Stimulated activated CD8-positive, alpha-beta memory T cell treated with anti-CD3 and anti-CD28 coated beads, Interleukin-4, amount 100 ng/mL, for 24 hours (primary cell): ENCODE measurements at places on chromosomes 5 and 9.
A peak's percentile ranks its signal among the peaks of the same experiment; 100 is the strongest.

DNA sequence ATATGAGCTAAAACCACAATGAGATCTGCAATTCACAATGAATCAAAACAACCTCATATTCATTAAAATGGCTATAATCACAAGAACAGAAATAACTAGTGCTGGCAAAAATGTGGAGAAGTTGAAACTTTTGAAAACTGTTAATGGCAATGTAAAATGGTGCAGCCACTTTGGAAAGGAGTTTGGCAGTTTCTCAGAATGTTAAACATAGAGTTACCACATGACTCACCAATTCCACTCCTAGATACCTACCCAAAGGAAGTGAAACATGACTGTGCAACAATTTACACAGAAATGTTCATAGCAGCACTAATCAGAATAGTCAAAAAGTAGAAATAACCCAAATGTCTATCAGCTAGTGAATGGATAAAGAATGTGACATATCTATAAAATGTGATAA is 862.2 kb downstream of the DTWD2 start:
- DNase-seq: no peak

DNA sequence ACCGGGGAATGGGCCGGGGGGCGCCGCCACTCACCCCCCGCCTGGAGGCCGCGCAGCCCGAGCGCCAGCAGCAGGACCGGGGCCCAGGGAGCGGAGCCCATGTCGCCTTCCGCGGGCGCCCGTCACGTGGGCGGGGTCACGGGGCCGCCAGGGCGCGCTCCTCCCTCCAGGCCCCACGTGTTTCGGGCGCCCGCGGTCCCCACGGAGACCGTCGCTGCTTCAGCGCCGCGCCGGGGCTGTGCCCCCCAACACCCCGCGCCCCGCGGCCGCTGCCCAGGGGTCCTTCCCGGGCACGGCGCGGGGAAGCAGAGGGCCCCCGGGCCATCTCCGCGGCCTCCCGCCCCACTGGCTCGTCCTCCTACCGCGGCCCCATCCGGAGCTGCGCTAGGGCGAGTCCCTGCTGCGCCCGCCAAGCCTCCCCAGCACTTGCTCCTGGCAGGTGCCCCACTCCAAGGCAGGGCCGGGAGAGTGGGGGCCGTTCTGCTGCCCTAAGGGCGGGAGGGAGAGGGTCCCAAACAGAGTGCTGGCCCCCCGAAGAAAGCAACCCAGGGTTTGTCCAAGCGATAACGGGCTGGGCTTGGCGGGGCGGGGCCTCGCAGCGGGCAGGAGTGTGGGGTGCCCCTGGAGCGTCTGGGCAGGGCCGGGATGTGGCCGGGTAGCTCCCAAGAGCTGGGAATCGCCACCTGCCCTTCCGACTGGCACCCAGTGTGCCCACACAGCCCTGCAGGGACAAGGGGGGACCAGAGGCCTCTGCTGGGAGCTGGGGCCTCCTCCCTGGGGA is at the start of gene DPP7:
DPP7 (minus strand) TSS at position 121 of the 781 bp plus-strand sequence; CDS start at position 101, 20 bp downstream.
- DNase-seq: peak; percentile 73

DNA sequence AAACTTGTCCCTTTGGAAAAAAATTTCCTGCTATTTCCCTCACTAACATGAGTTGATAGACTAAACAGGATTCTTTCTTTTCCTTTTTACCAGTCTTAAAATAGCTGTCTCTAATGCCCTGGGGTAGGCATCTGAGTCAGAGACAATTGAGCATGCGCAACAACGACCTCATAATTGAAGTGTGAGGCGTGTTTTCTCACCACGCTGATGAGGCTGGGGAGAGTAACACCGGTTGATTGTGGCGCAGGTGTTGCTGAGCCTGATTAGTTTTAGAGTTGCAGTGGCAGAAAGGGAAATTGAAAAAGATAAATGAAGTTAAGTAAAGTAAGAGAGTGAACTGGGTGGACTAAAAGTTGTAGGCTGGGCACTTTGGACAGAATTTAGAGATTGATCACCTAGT is 213.7 kb downstream of the TLR4 start:
- no peak for DNase-seq

- no peak for DNase-seq
These were observed 129.2 kb upstream of the MAN2A1 start for GRCh38 chr5:109560554-109560953.

GRCh38 chr5:104611135-104611767 is 1048.7 kb upstream of the NUDT12 start:
- no peak for DNase-seq

GRCh38 chr9:18555105-18555883 is 81.3 kb downstream of the ADAMTSL1 start:
- no peak for DNase-seq

DNA sequence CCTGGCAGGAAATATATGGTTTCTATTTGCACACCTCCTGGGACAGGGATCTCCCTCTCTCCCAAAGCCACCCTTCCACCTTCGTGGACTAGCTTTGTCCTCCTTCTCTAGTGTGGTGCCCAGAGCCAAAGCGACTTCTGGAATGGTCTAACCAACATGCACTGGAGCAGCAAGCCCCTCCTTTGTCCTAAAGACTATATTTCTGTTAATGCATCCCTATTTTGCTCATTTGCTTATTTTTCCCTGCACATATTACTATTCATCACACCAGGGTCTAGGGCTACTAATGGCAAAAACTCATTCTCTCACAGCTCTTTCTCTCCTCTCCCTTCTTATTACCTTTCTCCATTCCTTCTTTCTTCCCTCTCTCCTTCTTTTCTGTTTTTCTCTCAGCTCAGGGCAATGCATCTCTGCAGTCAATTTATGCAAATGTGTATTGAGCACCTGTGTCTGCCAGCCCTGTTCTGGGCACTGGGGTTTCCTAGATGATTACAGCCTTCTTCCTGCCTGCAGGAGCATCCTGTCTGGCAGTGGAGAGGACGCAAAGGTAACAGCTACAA is 2.8 kb upstream of the NEURL1B start:
- DNase-seq: no peak
